T-helper 2 cell treated with Interferon-gamma antibody and Interleukin-4, amounts not matched to agents 5 μg/mL and 100 μg/mL, for 36 hours (primary cell): ENCODE measurements at places on chromosomes 5 and 9.
A peak's percentile ranks its signal among the peaks of the same experiment; 100 is the strongest.

GRCh38 chr9:109624896-109625295, 126.8 kb upstream of the PTPN3 start:
- H3K4me3 ChIP-seq = no peak overlapping the region
- no peaks in the 10 kb centered on the region for H3K27me3 ChIP-seq
- H3K4me1 ChIP-seq = no peaks in the 10 kb centered on the region
- H3K27ac ChIP-seq = no peak overlapping the region

DNA sequence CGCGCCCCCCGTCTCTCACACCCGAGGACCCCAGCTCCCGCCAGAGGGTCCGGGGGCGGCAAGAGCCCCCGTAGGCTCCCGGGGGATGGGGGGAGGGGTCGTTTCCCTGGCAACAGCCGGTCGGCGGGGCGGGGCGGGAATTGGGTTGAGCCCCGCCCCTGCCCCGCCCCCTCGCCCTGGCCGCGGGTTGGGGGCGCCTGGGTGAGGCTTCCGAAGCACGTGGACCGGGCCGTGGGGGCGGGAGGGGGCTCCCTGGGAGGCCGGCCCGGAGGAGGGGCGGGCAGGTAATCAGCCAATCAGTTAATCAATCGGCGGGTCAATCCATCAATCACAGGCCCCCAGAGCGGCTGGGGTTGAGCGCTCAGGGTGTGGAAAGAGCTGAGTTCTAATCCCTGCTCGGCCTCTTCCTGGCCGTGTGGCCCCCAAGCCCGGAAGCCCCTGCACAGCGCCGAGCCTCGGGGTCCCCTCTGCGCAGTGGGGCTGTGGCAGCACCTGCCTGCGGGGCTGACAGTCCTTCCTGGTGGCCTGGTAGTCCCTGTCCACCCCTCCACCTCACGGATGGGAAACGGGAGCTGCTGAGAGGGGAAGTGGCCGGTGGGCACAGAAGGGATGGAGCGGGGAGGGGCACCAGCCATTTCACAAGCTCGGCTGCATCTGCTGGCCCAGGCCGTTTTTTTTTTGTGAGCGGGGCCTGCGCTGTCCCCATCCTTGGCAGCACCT, 174.2 kb upstream of the IER5L start:
- H3K36me3 ChIP-seq = no peaks in the 10 kb centered on the region
- DNase-seq = no peak
- peaks cover 3% of the 10 kb centered on the region for H3K4me1 ChIP-seq
- H3K4me3 ChIP-seq = no peak overlapping the region
- H3K27ac ChIP-seq = no peak overlapping the region

DNA sequence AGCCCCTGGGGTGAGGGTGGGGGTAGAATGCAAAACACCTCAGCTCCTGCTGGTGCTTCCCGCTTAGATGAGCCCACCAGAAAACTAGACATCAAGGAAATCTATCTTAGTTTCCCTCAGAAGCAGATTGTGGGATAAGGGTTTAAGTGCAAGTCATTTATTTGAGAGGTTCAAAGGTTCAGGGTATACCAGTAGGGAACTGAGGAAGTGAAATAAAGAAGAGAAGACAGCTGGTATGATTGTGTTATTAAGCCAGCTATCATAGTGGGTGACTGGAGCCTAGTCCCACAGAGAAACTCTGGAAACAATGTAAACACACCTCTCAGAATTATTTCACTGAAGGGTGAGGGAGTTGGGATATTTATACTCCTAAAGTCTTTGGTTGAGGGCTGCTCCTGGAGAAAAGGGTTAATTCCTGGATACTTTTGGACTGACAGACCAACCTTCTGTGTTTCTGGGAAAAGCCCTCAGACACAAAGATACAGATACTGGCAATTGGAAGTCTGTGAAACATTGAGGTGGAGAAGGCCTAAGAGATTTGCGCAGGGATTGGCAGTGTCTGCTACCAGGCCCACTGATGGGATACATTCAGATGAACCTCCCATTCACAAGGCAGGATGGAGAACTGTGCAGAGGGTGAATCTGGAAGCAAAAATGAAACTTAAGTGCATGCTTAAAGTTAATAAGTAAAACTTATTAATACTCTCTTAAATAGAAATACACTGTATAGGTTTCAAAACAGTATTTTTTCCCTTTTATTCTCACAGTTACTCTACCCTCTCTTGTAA, 6.4 kb upstream of the DCTN4 start:
- peaks cover 14% of the 10 kb centered on the region for H3K4me1 ChIP-seq
- no peak overlapping the region for H3K27ac ChIP-seq
- H3K4me3 ChIP-seq = no peak overlapping the region
- no peaks in the 10 kb centered on the region for H3K27me3 ChIP-seq
- DNase-seq = no peak
- no peaks in the 10 kb centered on the region for H3K36me3 ChIP-seq

DNA sequence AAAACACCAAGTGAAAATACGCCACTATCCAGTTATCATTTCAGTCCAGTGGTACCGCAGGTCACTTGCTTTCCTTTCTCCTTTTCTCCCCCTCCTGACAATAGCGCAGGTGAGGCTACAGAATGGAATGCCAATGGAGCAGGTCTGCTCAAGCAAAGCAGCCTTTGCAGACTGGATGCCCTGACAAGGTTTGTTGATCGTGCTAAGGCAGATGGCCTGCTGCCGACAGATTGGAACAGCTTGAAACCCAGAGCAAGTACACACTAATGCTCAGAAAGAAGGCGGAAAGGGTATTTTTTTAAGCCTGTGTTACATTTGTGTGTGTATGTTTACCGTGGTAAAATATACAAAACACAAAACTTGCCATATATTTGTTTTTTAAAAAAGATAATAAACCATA, 19.4 kb downstream of the SPACA9 start:
- H3K36me3 ChIP-seq = peaks cover 32% of the 10 kb centered on the region
- H3K4me3 ChIP-seq = no peak overlapping the region

- peak; percentile 98 for DNase-seq
- H3K36me3 ChIP-seq = peaks cover 38% of the 10 kb centered on the region
- peaks cover 45% of the 10 kb centered on the region for H3K4me1 ChIP-seq
Measured at GRCh38 chr5:36151434-36152323, at the start of the genes LMBRD2 and SKP2. Gene LMBRD2, minus strand, starts transcription at chr5:36151887. Its CDS starts 8,538 bp downstream, at chr5:36143349. Gene SKP2, plus strand, starts transcription at chr5:36152111. Its CDS starts 152 bp downstream, at chr5:36152263.

DNA sequence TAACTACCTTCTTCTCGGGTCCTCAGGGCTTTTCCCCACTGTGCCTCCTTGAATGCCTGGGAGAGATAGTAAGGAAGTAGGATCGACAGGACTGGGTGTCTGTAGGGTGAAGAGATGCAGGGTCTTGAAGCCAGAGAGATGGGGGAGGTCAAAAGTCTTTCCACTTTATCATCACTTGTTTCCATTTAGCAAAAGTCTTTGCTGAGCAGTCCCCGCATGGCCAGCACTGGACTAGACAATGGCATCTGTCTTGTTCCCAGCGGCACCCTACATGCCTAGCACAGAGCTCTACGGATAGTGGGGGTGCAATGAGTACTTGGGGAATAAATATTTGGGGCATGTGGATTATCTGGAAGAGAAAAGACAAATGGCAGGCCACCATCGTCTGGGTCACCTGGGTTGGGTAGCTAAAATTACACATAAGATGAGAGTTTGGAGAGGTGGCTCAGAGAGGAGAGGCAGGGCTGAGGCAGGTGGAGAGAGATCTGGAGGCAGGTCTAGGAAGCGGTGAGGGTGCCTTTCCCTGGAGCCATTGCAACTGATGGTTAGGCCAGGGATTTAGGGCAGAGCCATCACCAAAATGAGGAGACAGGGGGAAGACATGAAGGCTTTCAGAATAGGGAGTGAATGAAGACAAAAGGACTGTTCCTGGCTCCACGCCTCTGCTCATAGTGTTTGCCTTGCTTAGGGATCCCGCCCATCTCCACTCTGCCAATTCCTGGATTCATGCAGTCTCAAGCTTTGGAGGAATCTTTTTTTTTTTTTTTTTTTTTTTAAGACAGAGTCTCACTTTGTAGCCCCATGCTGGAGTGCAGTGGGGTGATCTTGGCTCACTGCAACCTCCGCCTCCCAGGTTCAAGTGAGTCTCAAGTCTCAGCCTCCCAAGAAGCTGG, 250.8 kb upstream of the KLF4 start:
- no peaks in the 10 kb centered on the region for H3K4me1 ChIP-seq
- H3K27me3 ChIP-seq = no peaks in the 10 kb centered on the region
- no peak for DNase-seq
- H3K4me3 ChIP-seq = no peak overlapping the region

DNA sequence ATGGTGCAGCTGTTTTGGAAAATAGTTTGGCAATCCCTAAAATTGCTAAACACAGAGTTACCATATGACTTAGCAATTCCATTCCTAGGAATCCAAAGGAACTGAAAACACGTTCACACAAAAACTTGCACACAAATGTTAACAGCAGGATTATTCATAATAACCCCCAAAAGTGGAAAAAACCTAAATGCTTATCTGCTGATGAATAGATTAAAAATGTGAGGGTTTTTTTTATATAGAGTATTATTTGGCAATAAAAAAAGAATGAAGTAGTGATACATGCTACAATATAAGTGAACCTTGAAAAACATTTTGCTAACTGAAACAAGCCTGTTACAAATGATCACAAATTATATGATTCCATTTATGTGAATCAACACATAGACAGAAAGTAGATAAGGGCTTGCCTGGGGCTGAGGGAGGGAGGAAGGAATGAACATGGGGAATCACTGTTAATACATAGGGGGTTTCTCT, 45.1 kb upstream of the TRIO start:
- no peaks in the 10 kb centered on the region for H3K27me3 ChIP-seq
- H3K4me1 ChIP-seq = no peaks in the 10 kb centered on the region
- H3K36me3 ChIP-seq = no peaks in the 10 kb centered on the region

DNA sequence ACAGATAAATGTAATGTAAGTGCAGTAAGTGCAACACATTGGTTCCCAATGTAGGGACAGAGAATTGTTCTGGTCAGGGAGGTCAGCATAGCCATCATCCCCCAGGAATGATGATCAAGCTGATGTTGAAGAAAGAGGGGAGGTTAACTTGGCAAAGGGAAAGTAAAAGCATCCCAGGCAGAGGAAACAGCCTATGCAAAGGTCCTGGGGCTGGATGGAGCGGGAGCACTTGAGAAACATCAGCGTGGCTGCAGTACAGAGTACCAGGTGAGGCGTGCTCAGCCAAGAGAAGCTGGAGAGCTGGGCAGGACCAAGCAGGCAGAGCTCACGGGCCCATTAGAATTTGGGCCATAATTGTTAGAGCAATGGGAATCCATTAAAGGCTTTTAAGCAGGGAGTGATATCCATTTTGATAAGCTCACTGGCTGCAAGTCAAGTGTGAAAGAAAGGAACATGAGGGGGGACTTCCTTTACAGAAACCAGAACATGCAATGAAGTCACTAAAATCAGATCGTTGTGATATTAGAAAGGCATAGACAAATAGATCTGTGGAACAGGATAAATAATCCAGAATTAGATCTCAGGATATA, 50.1 kb upstream of the HAND1 start:
- no peaks in the 10 kb centered on the region for H3K36me3 ChIP-seq
- no peak overlapping the region for H3K4me3 ChIP-seq
- peaks cover 17% of the 10 kb centered on the region for H3K27me3 ChIP-seq
- H3K27ac ChIP-seq = no peak overlapping the region
- H3K4me1 ChIP-seq = no peaks in the 10 kb centered on the region

DNA sequence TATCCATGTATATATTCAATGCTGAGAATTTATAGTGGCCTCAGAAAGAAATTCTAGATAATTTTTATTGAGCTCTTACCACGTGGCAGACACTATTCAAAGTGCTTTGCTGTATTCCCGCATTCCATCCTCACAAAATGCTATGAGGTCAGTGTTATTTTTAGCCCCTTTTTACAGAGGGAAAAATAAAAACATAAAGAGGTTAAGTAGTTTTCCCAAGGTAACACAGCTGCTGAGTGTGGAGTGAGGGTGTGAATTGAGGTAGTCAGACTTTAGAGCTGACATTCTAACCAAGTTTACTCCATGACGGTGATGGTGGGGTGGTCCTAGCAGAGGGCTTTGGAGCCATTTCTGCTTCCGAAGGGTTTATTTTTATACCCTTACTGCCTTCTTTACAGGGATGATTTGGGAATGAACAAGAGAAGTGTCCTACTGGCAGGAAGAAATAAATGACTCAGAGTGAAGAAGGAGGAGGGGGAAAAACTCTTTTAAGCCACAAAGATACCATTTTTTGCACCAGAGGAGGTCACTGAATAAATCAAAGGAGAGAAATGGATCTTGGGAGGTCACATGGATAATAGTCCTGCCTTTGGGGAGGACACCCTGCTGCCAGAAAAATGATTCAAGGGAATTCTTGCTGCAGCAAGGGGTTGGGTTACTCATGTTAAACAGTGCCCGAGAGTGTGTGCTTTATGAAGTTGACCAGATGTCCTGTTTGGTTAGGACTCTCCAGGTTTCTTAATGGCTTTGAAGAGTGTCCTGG, 76.1 kb downstream of the HMHB1 start:
- no peaks in the 10 kb centered on the region for H3K36me3 ChIP-seq
- peaks cover 18% of the 10 kb centered on the region for H3K27me3 ChIP-seq
- H3K4me3 ChIP-seq = no peak overlapping the region
- no peak for DNase-seq
- H3K27ac ChIP-seq = no peak overlapping the region

- no peak for DNase-seq
- H3K36me3 ChIP-seq = no peaks in the 10 kb centered on the region
- no peak overlapping the region for H3K27ac ChIP-seq
- H3K27me3 ChIP-seq = peaks cover 13% of the 10 kb centered on the region
- H3K4me3 ChIP-seq = no peak overlapping the region
Measured at GRCh38 chr5:133565993-133566392, 46.3 kb downstream of the FSTL4 start.

DNA sequence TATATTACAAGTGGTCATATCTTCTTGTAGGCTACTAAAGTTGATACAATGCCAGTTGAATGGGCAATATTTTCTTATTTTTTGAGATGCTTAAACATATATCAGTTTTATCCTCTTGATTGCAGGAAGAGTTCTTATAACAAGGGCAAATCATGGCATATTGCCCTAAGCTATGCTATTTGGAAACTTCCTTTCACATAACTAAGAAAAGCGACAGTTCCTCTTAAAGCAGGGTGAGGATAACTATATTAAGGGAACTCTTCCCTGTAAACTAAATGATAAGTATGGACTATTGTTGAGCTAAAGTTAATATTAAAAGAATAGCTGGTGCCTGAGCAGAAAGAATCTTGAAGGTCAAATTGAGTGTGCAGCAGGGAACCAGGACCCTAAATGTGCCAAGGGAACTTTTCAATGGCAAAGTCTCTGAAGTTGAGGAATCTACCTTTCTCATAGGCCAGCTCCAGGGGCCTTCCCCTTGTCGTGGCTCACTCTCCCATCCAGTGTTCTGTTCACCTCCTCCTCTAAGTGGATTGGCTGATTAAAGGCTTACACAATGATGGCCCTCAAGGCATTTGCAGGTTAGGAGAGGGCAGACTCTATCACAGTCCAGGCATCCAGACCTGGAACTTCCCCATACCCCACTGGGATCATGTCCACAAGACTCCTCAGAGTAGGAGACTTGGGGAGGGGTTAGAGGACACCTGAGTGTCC, 26.8 kb downstream of the FYB1 start:
- peaks cover 46% of the 10 kb centered on the region for H3K36me3 ChIP-seq
- H3K4me1 ChIP-seq = peaks cover 91% of the 10 kb centered on the region
- DNase-seq = no peak
- H3K27ac ChIP-seq = peak overlapping the region; percentile 76
- H3K4me3 ChIP-seq = peak overlapping the region; percentile 79

DNA sequence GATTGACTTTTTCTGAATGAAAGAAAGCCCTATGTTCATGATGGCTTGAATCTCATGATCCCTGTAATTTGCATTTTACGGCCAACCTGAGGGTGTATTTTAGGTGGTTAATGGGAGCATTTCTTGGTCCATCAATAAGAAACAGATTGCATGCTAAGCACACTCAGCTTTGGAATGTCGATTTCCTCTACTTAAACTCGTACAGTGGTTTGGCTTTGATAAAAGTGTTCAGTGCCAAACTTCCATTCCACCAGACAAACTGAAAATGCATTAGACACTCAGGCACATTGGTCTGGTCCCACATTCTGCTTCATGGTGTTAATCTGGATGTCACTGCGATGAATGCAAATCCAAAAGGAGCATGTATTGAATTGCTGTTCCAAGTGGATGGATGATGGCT, 77.0 kb downstream of the VCAN start:
- H3K36me3 ChIP-seq = no peaks in the 10 kb centered on the region
- no peak overlapping the region for H3K4me3 ChIP-seq
- DNase-seq = no peak
